ENCODE measurements at places on chromosomes 7 and 10.

DNA sequence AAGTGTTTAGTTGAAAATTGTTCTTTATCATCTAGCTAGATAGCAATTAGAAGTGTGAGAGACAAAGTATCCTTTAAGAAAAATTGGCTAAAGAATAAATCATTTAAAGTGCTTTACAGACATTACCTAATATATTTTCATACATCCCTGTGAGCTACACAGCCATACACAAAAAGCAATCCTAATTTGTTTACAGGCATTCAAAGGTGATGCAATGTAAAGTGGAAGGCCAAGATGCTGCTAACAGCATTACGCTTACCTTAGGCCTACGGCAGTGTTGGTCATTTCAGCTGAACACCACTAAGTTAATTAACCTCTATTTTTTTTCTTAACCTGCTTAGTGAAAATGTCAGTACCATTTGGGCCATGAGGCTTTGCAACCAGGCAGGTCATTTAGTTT, 10.7 kb upstream of the CASD1 start:
- DNase-seq = no peak

DNA sequence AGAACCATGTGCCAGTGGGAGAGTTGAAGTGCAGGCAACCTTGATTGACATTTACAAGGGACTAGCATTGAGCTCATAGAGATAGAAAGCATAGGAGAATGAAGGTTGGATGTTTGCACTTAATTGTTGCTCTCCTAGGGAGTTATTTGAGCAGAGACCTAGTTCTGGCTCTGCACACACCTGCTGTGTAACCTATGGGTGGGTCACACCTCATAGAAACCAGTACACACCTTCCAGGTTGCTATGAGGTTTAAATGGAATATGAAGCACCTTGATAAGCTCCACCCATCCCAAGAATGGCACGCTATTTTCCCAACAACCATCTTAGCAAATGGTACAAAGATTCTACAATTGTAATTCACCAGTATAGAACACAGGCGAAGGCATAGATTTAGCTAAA, 86.2 kb upstream of the AOAH start:
- no peak for DNase-seq

- no peak for DNase-seq
These were observed 228.5 kb upstream of the COBL start for GRCh38 chr7:51545131-51545530.

- DNase-seq = no peak
These were observed 28.8 kb downstream of the ENO4 start for GRCh38 chr10:116878123-116878522.

GRCh38 chr10:118583611-118584010, 11.8 kb downstream of the PRLHR start:
- no peak for DNase-seq

DNA sequence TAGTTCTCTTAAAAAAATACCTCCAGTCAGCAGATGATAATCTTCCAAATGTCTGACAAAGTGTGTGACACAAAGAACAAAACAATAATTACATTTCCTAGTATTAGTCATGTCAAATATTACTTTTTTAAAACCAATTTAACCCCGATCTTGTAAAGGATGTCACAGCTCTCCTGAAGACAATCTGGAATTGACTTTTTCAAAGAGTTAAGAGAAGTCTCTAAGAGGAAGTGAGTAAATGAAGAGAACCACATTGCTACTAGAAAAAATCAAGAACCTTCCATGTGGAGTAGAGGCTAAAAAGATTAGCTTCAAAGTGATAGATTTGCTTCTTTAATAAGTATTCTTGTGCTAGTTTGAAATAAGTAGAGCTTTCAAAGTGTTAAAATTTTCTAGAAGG, 218.2 kb upstream of the IMMP2L start:
- DNase-seq = no peak
